ENCODE measurements at places on chromosomes 2 and 18. TPM values are rescaled to one million over a fixed set of nuclear protein-coding genes. Genes with fewer than 3 reads are reported as not detected.

The RSAD2 gene
- total RNA-seq: 0.19 TPM

The SERTAD2 gene
- 2.4 TPM for total RNA-seq

The ZNF516 gene
- 9.4 TPM for total RNA-seq

The COL5A2 gene
- total RNA-seq: 325 TPM

The PKDCC gene
- total RNA-seq: 2.2 TPM

The DSC3 gene
- 0.38 TPM for total RNA-seq

The NCOA1 gene
- 6.8 TPM for total RNA-seq

The GRB14 gene
- total RNA-seq: 2.1 TPM

The PLB1 gene
- 0.36 TPM for total RNA-seq

The LDAH gene
- 17.6 TPM for total RNA-seq

The GLI2 gene
- 0.38 TPM for total RNA-seq

The HOXD11 gene
- total RNA-seq: not detected

The SCYGR4 gene
- total RNA-seq: not detected

The C1GALT1C1L gene
- total RNA-seq: 0.09 TPM

The DSG4 gene
- total RNA-seq: not detected

The HOXD13 gene
- not detected for total RNA-seq

The GAL3ST2 gene
- total RNA-seq: not detected

The ANKRD44 gene
- 5.6 TPM for total RNA-seq

All from endothelial cell of coronary artery (primary cell).